Activated CD4-positive, alpha-beta T cell treated with anti-CD3 and anti-CD28 coated beads, Interleukin-2, amount 10 ng/mL, durations not matched to agents 7 days and 5 days (primary cell): ENCODE measurements at places on chromosomes 6 and 20. TPM values are rescaled to one million over a fixed set of nuclear protein-coding genes. Genes with fewer than 3 reads are reported as not detected.

The ACSS1 gene
- total RNA-seq = 41.1 TPM

The NFYA gene
- 33.8 TPM for total RNA-seq

The EDN3 gene
- 0.10 TPM for total RNA-seq

The JPH2 gene
- total RNA-seq = not detected

The METTL24 gene
- total RNA-seq = not detected

The OOEP gene
- 0.57 TPM for total RNA-seq

The ZSCAN23 gene
- total RNA-seq = 1.7 TPM

The PTK6 gene
- total RNA-seq = 0.71 TPM

The HEY2 gene
- total RNA-seq = not detected
